EL (cell line): ENCODE measurements at places on chromosomes 11 and 22.
A peak's percentile ranks its signal among the peaks of the same experiment; 100 is the strongest.

DNA sequence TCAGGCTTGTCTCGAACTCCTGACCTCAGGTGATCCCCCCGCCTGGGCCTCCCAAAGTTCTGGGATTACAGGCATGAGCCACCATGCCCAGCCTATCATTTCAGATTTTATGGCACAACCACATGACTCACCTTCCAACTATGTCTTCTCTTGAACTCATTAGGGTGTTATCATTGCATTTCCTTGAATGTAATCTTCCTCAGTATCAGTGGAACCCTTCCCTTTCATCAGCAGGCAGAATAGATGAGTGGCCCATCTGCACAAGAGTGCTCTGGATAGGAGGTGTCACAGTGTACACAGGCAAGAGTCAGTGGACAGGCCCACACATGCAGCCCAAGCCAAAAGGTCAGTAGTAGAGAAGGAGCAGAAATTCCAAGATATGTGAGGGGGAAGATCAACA is 29.1 kb upstream of the AQP11 start:
- peak; percentile 89 for DNase-seq

DNA sequence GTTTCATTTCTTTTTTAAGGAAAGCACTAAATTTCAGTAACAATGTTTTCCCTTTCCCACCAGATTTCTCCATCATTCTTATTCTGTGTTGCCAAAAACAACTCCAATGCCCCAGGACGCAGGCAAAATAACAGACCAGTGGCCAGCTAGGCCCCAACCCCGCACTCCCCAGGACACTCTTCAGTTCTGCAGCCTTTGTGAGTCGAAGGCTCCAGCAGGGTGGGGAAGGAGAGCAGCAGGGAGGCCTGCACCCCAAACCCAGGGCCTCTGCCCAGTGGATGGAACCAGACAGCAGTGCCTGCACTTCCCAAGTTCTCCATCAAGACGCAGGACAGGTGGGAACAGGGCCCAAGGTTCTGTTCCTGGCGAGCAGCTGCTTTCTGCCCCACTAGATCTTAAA is 34.4 kb downstream of the PPP2R1B start:
- DNase-seq: no peak

- no peak for DNase-seq
These were observed 1.7 kb downstream of the CYB5R2 start for GRCh38 chr11:7671347-7672215.

GRCh38 chr11:60500276-60500910 is 7.8 kb downstream of the MS4A12 start:
- DNase-seq: peak; percentile 58

- no peak for DNase-seq
These were observed 57.0 kb upstream of the PTH start for GRCh38 chr11:13552784-13553183.

- DNase-seq: no peak
These were observed 1306.6 kb downstream of the BRD1 start for GRCh38 chr22:48520884-48521588.

- no peak for DNase-seq
These were observed 94.7 kb upstream of the RAG2 start for GRCh38 chr11:36692704-36693103.

GRCh38 chr11:1844221-1845094 is 5.7 kb downstream of the TNNI2 start:
- no peak for DNase-seq

- DNase-seq: peak; percentile 34
These were observed 997.8 kb upstream of the CHORDC1 start for GRCh38 chr11:91220476-91221202.

GRCh38 chr11:14861680-14862079 is 30.4 kb downstream of the CYP2R1 start:
- no peak for DNase-seq

- DNase-seq: no peak
These were observed 198.5 kb upstream of the NCAM1 start for GRCh38 chr11:112762707-112763090.

- DNase-seq: no peak
These were observed 218.6 kb downstream of the KIRREL3 start for GRCh38 chr11:126781942-126782341.

- peak; percentile 91 for DNase-seq
These were observed 2.3 kb downstream of the TSPAN4 start for GRCh38 chr11:844693-845644.

GRCh38 chr11:122746050-122746478 is 90.5 kb downstream of the UBASH3B start:
- no peak for DNase-seq

GRCh38 chr22:38953091-38953490 is 4.3 kb upstream of the APOBEC3A start:
- no peak for DNase-seq

DNA sequence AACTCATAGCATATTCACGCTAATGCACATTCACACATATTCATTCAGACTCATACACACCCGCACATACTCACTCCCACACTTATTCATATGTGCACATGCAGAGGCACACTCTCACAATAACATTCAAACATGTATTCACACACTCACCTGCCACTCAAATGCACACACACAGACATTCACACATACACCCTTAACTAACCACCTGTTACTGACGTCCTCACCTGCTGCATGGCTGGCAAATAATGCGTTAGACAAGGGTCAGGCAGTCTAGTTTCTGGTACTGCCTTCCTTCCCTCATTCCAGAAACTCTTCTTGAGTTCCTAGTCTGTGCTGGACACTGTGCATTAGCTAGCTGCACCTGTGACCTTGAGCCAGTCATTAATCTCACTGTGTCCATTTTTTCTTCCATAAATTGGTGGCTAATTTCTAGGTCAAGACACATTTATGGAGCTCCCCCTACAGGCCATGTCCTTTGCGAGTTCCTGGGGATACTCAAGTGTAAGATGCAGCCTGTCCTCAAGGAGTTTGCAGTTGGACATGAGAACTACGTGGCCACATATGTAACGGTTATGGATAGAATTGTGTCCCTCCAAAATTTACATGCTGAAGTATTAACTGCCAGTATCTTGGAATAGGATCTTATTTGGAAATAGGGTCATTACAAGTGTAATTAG is 34.5 kb upstream of the SEZ6L start:
- peak; percentile 4 for DNase-seq

- peak; percentile 34 for DNase-seq
These were observed 796 bp downstream of the TIMP3 start for GRCh38 chr22:32802237-32802765.

DNA sequence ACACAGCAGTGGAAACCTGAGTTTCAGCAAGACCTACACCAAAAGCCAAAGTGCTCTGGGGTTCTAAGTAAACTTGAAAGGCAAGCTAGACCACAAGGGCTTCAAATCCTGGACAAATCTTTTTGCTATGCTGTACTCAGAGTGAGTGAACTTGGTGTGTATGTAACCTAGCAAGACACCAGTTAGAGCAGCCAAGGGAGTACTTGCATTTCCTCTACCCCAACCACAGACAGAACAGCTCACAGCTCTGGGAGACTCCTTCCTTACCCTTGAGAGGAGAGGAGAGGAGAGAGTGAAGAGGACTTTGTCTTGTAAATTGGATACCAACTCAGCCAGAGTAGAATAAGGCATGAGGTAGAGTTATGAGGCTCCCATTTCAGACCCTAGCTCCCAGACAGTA is 71.4 kb downstream of the CTSC start:
- no peak for DNase-seq

DNA sequence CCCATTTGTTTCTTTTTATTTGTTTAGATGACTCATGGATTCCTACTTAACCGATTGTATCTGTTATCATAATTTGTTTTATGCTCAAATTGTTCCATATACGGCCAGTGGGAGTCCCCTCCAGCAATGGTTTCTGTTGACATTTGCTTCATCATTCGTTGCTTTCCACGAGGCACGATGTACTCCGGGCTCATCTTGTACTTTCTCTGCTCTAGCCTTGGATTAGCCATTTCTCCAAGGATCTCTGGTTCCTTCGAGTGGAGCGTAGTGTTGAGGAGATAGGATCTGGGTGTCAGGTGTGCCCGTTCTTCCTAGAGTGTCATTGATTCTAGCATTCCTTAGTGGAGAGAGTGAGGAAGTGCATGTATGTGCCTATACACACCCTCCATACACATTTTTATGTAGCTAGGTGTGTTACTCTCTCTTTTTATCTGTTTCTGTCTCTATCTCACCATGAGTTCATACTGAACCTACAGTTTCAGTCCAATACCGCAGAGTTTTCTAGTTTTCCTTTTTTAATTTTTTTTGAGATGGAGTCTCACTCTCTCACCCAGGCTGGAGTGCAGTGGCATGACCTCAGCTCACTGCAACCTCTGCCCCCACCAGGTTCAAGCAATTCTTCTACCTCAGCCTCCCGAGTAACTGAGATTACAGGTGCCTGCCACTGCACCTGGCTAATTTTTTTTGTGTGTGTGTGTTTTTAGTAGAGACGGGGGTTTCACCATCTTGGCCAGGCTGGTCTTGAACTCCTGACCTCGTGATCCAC is 31.4 kb downstream of the TECTA start:
- DNase-seq: no peak

- peak; percentile 8 for DNase-seq
These were observed 20.8 kb upstream of the DLAT start for GRCh38 chr11:112004389-112004788.

- no peak for DNase-seq
These were observed 11.3 kb downstream of the EED start for GRCh38 chr11:86255896-86256295.
